ENCODE measurements at places on chromosomes 7 and 10.

DNA sequence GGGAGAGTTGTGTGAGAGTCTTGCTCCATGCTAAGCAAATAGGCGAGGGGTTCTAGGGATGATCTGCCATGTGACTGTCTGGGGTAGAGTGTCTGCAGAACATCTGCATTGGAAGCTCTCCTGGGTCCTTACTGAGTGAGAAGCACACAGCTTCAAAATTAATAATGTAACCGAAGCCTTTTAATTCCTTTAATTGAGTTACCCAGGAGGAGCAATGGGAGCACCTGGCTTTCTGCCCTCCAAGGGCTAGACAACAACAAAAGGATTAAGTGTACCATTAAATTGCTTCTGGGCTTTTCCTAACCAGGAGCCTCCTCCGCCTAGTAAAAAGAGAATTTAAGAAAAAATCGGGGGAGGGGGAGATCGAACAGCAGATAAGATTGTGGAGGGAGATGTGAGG is 102.0 kb upstream of the TBX20 start:
- no peak for DNase-seq

- DNase-seq = no peak
Observed at GRCh38 chr10:71221586-71222202, 9.3 kb downstream of the UNC5B start.

GRCh38 chr7:41758321-41758720 is 55.4 kb upstream of the INHBA start:
- DNase-seq = no peak

- DNase-seq = no peak
Observed at GRCh38 chr10:121835376-121835775, 92.5 kb downstream of the ATE1 start.

- DNase-seq = peak; percentile 48
Observed at GRCh38 chr7:13990984-13991790, 1.7 kb upstream of the ETV1 start.

GRCh38 chr10:34295142-34295548 is 520.0 kb downstream of the PARD3 start:
- DNase-seq = no peak

DNA sequence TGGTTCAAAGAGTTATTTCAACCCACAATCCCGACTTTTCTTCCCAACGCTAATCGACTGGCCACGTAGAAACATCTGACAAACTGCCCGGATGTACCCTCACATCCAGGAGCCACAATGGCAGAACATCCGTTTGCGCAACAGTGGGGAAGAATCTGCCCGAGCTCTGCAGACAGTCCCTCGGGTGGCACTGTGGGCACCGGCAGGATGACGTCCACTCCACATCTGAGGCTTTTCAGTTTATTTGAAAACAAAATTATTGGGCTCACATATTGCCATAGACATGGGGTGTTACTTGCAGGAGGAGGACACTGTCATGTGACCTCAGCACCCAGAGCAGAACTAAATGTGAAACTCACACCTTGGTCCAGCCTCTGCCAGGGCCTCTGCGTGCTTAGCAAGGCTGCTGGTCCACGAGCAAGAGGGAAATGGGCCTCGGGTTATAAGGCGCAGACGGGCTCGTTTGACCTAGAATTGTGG is 84.1 kb downstream of the MKI67 start:
- no peak for DNase-seq

GRCh38 chr10:77949167-77949566 is 22.6 kb upstream of the DLG5 start:
- no peak for DNase-seq

GRCh38 chr10:43401627-43402026 is 7.4 kb downstream of the HNRNPF start:
- DNase-seq = no peak

Data from T-helper 9 cell (primary cell).